ENCODE measurements at places on chromosomes 1 and 21.

- no peak for DNase-seq
These were observed 27.3 kb downstream of the LY9 start for GRCh38 chr1:160823296-160823695.

DNA sequence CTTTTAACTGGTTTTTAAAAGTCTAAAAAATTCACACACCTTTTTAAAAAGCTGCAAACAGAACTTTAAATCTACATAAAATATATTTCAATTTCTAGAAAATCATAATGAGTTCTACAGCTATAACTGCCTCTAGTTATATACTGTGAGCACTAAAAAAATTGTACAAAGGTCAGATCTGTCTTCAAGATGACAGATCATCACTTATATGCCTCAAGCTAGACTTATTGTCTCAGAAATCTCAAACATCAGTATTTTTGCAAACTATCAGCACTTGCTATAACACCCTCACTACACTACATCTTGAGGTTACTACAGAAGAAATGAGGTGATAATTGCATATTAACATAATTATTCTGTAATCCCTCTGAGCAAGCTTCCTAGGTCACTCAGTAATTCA is 76.5 kb downstream of the ZNF644 start:
- DNase-seq = no peak

GRCh38 chr1:33388805-33389771 is 41.8 kb downstream of the PHC2 start:
- peak; percentile 85 for DNase-seq

GRCh38 chr21:46065215-46065913 is 32.5 kb upstream of the COL6A2 start:
- peak; percentile 58 for DNase-seq

DNA sequence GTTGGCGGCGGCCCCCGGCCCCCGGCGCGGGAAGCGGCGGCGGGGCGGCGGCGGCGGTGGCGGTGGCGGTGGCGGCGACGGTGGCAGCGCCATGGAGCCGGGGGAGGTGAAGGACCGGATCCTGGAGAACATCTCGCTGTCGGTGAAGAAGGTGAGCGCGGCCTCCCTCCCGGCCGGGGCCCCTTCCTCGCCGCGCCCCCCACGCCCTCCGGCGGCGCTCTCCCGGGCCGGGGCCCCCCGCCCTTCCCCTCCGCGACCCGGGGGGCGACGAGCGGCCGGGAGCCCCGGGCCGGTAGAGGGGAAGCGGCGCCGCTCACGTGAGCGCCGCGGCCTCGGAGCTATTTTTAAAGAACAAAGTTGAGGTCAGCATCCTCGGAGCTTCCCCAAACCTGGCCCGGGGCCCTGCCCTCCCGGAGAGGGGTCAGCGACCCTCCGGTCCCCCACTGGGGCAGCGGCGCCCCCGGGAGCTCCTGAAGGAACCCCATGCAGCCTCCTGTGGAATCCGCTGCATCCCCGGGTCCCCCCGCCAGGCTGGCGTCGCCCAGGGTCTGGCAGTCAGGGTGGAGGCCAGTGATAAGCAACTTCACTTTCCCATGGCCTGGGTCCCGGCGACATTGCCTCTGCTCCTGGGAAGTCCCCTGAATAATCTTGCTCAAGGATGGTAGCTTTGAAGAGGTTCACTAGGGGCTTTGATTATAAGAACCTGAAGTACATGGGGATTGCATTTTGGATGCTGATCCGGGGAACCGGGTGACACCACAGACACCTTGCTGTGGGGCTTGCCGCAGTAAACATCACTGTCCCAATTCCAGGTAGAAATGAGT is 560 bp downstream of the PLEKHM2 start:
- DNase-seq = no peak

- DNase-seq = no peak
These were observed 948 bp upstream of the COP1 start for GRCh38 chr1:176208034-176208433.

GRCh38 chr1:66752671-66753371 is 562 bp downstream of the DYNLT5 start:
- DNase-seq = no peak

DNA sequence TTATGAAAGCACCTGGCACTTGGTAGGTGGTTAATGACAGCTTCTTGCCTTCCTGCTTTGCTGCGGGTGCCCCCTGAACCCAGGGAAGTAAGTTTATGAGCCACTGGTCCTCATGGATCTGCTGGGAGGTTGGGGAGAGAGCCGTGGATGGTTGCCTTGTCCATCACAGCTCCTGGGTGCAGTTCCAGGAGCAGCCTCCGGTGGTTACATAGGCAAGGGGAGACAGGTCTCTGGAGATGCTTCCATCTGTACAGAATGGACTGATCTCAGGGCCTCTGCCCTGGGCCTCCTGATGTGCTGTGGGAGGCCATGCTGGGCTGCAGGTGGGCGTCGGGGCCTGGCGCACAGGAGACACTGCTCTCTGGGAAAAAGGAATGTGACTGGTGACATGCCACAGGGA is 31.6 kb upstream of the ARHGEF10L start:
- DNase-seq = no peak

- no peak for DNase-seq
These were observed 16.9 kb upstream of the KIAA0040 start for GRCh38 chr1:175209493-175209921.

DNA sequence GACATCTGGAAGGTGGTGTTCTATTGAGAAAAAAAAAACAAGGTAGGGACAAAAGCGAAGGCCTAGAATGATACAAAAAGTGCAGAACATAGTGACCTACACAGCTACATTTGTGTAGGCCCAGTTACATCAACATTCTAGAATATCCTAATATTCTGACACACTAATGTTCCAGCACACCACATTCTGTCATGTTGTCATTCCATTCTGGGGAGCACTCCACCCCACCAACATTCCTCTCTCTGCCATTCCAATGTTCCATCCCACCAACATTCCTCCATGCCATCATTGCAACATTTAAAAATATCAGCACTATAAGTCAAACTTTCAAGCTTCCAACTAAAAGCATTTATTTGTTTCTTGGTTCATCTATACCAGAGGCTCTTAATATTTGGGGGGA is 28.5 kb downstream of the COA7 start:
- peak; percentile 39 for DNase-seq

DNA sequence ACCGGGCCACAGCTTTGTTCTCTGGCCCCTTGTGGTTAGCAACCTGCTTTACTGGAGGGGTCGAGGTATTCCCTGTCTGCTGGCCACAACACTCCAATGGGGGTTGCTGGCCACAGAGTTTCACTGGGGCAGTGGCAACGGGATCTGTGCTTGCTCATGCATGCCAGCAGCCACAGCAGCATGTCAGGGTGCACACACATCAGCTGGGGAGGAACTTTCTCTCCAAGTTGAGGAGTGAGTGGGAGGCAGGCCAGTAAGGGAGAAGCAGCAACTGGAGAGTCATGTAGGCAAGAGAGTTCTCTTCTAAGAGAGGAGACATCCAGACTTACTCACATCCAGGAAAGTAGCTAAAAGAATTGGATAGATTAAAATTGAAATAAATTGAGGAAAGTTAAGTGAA is 38.0 kb downstream of the SAMD13 start:
- peak; percentile 52 for DNase-seq

- no peak for DNase-seq
These were observed 14.6 kb downstream of the AJAP1 start for GRCh38 chr1:4668743-4669700.

- DNase-seq = no peak
These were observed 21.8 kb upstream of the RAB4A start for GRCh38 chr1:229248821-229249817.

DNA sequence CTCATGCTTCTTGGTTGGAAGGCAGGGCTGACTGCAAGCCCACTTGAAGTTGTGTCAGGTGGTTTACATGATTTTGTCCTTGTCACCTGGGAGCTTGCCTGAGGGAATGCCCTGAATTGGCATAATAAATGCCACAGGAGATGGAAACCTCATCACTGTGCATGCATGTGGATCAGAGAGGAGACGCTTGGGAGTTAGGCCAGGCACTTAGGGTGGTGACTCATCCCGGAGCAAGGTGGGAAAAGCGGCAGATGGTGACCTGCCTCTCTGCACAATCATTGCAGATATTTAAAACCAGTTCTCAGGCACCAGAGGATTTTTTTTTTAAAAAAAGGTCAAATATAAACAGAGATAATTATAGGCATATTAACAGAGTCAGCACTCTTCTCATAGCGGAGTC is 202.2 kb upstream of the KIAA0040 start:
- DNase-seq = no peak

- peak; percentile 81 for DNase-seq
These were observed 112.2 kb downstream of the NR5A2 start for GRCh38 chr1:200139661-200140250.

GRCh38 chr1:206722751-206723461 is 38.2 kb downstream of the MAPKAPK2 start:
- no peak for DNase-seq

GRCh38 chr1:187924252-187924651 is 1095.5 kb downstream of the PLA2G4A start:
- DNase-seq = no peak

DNA sequence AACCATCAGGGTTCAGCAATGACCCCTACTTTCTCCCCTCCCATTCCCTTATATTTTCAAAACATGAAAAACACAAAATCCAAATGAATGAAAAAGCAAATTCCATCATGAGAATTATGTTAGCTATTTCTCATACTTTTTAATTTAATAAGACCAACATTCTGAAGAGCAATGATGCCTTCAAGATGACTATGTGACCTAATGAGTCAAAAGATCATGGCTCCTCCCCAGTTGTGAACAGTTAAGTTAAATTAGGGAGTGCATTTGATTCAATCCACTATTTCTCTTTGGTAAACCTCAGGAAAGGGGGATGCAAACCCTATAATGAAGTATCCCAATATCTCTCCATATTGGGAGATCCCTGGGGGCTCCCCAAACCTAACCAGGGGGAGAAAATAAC is 36.5 kb downstream of the PUM1 start:
- no peak for DNase-seq

DNA sequence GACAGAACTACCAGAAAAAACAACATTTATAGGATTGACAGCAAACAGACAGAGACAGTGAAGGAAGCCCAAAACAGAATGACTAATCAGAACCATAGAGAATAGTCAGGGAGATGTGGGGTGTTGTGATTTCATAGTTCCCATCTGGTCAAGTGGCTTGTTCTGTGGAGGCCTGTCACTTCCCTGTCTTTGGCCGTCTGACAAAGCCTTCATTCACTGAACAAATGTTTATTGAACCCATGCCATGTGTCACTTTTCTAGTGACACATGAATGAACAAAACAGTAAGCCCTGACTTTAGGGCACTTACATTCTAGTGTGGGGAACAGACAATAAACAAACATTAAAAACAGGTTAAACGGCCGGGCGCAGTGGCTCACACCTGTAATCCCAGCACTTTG is 3.2 kb upstream of the SRRM1 start:
- no peak for DNase-seq

All from choroid plexus epithelial cell (primary cell).